HCT116 (cell line): ENCODE measurements at places on chromosomes 16 and 17.
A peak's percentile ranks its signal among the peaks of the same experiment; 100 is the strongest.

DNA sequence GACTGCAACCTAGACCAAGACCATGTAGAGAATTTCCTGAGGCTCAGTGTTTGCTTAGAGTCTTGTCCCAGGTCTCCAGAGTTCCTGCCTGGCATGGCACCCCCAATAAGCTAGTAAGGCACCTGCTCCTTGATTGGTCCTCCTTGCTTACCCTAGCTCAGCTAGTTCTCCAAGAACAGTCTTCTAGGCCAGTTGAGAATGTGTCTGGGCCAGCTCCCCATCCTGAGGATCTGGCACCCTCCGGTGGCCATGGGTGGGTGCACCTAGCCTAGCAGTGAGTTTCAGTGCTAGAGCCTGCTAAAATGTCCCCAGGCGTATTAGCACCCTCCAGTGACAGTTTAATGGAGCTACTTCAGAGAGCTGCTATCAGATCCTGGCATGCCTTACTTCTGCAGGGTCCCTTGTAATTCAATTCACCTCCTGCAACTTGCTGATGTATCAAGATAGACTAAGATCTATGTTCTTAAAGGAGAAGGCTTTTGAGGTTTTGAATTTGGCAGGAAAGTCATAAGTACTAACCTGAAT is 44.4 kb upstream of the MED13 start:
- H3K36me3 ChIP-seq, result no peaks in the 10 kb centered on the region
- DNase-seq, result peak; percentile 95
- H3K4me1 ChIP-seq, result no peaks in the 10 kb centered on the region; the same call in 1 of the 2 replicates
- H3K27ac ChIP-seq, result no peak overlapping the region
- H3K27me3 ChIP-seq, result no peaks in the 10 kb centered on the region

DNA sequence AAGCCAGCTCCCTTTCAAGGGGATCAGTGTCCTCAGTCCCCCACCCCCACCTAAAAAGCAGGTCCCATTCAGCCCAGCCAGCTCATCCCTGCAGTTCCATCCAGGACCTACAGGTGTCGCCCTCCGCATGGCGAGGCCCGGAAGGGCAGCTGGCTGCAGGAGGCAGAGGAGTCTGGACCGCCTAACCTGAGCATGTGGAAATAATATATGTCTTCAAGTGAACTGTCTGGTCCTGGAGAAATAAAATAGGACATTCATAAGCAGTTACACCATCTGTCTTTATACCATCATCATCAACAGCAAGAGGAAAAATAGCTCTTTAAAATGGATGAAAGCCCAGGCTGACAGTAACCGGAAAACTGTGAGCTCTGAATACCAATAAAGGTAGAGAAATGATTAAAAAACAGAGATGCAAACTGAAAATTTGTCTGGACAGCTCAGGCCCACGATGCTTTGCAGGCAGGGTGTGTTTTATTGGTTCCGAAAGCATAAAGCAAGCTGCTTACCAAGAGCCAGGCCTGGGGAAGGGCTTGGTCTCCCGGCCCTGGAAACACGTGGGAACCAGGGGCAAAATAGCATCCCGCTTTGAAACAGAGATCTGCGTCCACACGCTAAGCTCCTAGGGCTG is 215.2 kb downstream of the ZFHX3 start:
- H3K4me1 ChIP-seq, result peaks cover 4% of the 10 kb centered on the region; the same call in 1 of the 2 replicates
- H3K36me3 ChIP-seq, result no peaks in the 10 kb centered on the region
- H3K27ac ChIP-seq, result no peak overlapping the region
- H3K27me3 ChIP-seq, result no peaks in the 10 kb centered on the region
- no peak for DNase-seq

DNA sequence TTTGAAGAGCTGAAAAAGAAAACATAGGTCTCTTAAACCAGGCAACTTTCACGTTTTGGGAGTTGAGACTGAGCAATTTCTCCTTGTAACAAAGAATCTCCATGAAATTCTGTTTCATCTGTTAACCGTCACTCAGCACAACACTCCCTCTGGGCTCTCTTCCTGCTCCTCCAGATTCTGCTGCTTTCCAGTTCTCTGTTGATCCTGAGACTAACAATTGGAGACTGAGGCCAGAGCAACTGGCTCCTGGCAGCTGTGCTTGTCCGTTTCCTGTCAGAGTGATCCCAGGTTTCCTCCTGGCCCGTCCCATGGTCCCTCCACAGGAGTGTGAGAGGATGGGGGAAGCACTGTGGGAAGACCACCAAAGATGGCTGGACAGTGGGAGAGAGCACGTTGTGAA is 32.5 kb downstream of the IST1 start:
- no peaks in the 10 kb centered on the region for H3K27me3 ChIP-seq
- H3K4me1 ChIP-seq, result peaks cover 34% of the 10 kb centered on the region
- H3K4me3 ChIP-seq, result no peak overlapping the region
- no peak overlapping the region for H3K27ac ChIP-seq

DNA sequence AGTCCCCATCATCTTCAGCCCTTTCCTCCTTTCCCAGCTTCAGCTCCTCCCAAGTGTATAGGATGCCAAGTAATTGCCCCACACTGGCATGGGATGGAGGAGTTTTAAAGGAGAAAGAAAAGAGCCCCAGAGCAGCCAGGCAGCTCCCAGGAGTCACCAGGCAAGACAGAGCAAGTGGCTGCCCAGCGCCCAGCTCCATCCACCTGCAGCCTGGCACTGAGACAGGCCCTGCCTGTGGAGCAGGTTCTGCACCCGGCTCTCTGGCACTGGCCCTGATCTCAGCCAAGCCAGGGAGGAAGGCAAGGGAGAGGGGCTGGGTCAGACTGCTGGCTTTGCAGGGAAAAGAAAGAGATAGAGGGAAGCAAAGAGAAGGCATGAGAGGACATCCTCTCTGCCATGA is 21.7 kb downstream of the FOXN1 start:
- H3K4me1 ChIP-seq, result peaks cover 11% of the 10 kb centered on the region
- H3K36me3 ChIP-seq, result no peaks in the 10 kb centered on the region
- no peak overlapping the region for H3K27ac ChIP-seq
- peaks cover 7% of the 10 kb centered on the region for H3K27me3 ChIP-seq
- H3K4me3 ChIP-seq, result no peak overlapping the region

DNA sequence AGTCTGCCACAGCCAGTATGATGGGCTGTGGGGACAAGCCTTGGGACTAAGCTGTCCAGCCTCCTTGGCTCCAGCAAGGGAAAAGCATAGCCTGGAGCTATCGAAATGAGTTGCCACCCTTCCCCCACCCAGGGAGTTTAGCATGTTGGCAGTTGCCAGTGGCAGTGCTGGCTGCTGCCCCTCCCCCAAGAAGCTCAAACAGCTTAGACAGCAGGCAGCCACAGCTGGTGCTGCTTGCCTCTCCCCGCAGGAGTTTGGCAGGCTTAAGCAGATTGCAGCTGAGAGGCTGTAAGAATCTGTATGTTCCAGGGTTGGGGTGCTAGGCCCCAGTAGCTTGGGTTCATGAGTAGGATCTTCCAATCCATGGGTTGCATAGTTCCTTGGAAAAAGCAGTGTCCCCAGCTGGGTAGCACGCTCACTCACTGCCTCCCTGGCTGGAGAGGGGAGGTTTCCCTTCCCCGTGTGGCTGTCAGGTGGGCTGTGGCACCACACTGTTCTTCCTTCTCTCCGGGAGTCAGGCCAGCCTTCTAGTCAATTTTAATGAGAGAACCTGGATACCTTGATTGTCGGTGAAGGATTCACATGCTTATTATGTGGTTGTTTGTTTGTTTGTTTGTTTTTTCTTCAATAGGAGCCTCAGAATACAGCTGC is 506.1 kb downstream of the CDH11 start:
- no peak for DNase-seq
- no peaks in the 10 kb centered on the region for H3K27me3 ChIP-seq
- no peak overlapping the region for H3K27ac ChIP-seq
- H3K4me1 ChIP-seq, result no peaks in the 10 kb centered on the region

DNA sequence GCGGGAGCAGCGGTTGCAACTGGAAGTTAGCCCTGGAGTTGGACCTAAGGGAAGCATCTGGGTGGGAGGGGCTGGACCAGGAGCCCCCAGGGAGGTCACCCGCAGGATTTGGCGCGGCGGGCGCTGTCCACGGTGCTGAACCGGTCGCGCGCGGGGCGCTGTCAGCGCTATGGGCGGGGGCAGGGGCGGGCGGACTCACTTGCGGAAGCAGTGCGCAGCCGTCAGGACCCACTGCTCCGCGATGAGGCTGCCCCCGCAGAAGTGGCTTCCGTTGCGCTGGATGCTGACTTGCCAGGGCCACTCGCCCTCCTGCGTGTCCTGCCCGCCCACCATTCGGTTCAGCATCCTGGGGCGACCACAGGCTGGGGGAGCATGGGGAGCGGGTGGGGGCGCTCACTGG is 4.5 kb downstream of the PRSS27 start:
- no peaks in the 10 kb centered on the region for H3K36me3 ChIP-seq
- DNase-seq, result no peak
- no peak overlapping the region for H3K4me3 ChIP-seq
- no peaks in the 10 kb centered on the region for H3K27me3 ChIP-seq

DNA sequence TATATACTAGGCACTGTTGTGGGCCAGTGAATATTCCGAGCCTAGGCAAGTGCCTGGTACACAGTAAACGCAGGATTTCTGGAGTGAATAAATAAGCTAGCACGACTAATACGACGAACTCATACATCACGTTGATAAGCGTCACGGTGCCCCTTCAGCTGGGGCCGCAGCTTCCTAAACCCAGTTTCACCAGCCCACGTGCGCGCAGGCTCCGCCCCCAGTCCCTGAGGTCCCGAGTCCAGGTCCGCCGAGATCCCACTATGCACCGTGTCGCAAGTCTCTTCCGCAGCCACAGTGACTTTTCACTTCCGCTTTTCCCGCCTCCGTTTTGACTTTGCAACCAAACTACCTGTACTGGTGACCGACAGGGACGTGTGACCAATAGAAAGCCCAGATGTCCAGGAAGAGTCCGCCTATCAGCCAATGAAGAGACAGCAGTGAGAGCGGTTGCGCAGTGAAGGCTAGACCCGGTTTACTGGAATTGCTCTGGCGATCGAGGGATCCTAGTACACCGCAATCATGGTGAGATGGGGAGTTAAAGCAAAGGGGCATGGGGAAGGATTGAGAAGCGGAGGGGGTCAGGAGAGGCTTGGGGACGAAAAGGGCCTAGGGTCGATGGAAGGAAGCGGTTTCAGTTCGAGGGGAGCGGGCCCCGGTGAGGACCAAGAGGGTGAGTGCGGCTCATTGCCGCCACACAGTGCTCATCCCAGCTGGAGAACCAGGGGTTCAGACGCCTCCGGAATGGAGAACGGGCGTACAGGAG is at the start of gene PSMB3:
PSMB3 (plus strand) TSS at position 434 of the 763 bp plus-strand sequence; CDS start at position 520, 86 bp downstream.
- H3K27ac ChIP-seq, result peak within 1 kb of the TSS; percentile 100
- H3K36me3 ChIP-seq, result peaks cover 18% of the 10 kb centered on the region

- peaks cover 7% of the 10 kb centered on the region; the same call in 1 of the 2 replicates for H3K36me3 ChIP-seq
- H3K27me3 ChIP-seq, result no peaks in the 10 kb centered on the region
- peaks cover 18% of the 10 kb centered on the region for H3K4me1 ChIP-seq
- no peak overlapping the region for H3K27ac ChIP-seq
- DNase-seq, result peak; percentile 85
These were observed 34.3 kb downstream of the STAT5A start for GRCh38 chr17:42322382-42323267.

- no peaks in the 10 kb centered on the region for H3K27me3 ChIP-seq
- DNase-seq, result no peak
These were observed 1151.9 kb upstream of the GOT2 start for GRCh38 chr16:59886021-59886420.

- no peak overlapping the region for H3K27ac ChIP-seq
- no peaks in the 10 kb centered on the region for H3K27me3 ChIP-seq
- no peaks in the 10 kb centered on the region for H3K36me3 ChIP-seq
- DNase-seq, result no peak
These were observed 726 bp upstream of the C1QTNF1 start for GRCh38 chr17:79023180-79023705.

- no peaks in the 10 kb centered on the region for H3K36me3 ChIP-seq
- no peak for DNase-seq
- no peak overlapping the region for H3K4me3 ChIP-seq
- no peak overlapping the region for H3K27ac ChIP-seq
- no peaks in the 10 kb centered on the region for H3K4me1 ChIP-seq
- H3K27me3 ChIP-seq, result no peaks in the 10 kb centered on the region
These were observed 2.8 kb downstream of the MYCBPAP start for GRCh38 chr17:50511058-50511457.
